ENCODE measurements at places on chromosomes 12 and 14.
A peak's percentile ranks its signal among the peaks of the same experiment; 100 is the strongest.

- no peak for DNase-seq
Measured at GRCh38 chr12:42588524-42589464, 752 bp downstream of the PRICKLE1 start.

GRCh38 chr14:76919431-76920330, 93.5 kb downstream of the LRRC74A start:
- peak; percentile 39 for DNase-seq

DNA sequence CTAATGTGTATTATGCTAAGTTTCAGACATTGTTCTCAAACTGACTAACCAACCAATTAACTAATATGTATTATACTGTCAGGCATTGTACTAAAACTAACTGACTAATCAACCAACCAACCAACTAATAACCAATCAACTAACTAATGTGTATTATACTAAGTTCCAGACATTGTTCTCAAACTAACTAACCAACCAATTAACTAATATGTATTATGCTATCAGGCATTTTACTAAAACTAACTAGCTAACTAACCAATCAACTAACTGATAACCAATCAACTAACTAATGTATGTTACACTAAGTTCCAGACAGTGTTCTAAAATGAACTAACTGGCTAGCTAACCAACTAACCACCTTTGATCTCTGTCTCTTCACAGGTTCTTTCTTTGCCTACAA, 152.3 kb downstream of the SUDS3 start:
- no peak for DNase-seq

DNA sequence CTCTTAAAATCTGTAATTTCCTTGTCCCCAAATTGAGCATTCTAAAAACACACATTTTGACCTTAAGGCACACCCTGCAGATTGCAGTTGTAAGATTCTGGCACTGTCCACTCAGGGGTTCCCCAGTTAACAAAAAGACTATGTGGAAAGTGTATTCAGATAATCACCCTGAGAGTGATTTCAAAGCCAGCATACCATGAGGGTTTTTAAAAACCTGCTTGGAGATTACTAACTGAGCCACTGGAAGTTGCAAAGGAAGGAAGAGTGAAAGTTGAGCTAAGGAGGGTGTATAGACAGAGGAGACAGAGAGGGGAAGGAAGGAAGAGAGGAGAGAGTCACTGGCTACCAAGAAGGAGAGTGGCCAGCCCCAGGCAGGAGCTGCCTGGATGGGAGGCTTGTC, 82.6 kb downstream of the EML1 start:
- no peak for DNase-seq

- DNase-seq = no peak
Measured at GRCh38 chr12:118439068-118439467, 62.7 kb downstream of the SUDS3 start.

GRCh38 chr14:59161561-59162175, 26.8 kb upstream of the DAAM1 start:
- DNase-seq = no peak

DNA sequence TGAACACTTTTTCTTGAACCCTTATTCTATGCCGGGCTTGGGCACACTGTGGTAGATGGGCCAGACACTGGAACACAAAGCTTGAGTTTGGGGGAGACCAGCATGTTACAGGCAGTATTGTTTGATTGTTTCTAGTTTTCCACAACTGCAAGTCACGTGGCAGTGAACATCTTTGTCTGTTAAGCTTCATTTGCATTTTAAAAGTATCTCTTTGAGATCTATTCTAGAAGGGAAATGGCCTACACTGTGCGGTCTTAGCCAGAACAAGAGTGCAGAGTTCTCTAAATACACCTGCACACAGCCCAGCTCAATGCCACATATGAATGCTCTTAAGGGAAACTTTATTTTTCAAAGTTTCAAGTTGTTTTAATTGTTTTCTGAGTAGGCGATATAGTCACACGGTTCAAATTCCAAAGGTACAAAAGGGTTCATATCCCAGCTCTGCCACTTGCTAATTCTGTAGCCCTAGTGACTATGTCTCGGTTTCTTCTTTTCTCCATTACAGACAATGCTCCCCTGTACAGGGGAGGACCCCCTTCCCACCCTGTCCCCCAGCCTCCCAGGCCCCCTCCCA, 24.9 kb downstream of the RIN3 start:
- no peak for DNase-seq

- no peak for DNase-seq
Measured at GRCh38 chr12:116860263-116860662, 21.0 kb downstream of the HRK start.

DNA sequence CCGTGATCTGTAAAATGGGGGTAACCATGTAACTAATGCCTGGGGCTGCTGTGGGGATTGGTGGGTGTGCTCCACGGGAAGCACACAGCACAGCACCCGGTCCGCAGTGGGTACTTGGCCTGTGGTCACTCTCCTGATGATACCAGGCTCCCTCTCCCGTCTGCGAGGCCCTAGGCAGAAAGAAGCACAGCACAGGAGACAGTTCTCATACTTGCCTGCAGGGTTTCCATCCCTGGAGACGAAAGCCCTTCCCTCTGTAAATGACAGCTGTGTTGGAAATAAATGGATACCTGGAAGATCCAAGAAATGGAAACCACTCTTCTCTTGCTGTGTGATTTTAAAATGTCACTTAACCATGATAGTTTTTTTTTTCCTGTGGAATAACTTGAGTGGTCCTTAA, 7.9 kb upstream of the PRMT8 start:
- no peak for DNase-seq

DNA sequence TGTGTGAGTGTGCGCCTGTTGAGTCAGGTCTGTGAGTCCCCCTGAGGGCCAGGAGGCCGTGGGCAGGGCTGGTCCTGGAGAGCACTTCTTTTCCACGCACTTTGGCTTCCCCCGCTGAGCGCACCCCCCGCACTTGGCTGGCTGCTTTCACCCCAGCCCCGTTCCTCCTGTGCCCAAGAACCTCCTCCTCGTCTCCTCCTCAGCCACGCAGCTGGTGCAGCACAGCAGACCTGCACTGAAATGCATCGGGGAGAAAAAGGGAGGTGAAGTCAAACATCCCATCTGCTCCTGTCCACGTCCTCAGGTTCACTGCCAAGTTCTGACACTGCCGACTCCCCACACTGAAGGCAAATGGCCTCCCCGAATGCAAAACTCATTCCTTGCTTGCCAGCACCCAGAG, 362.7 kb upstream of the SFSWAP start:
- DNase-seq = no peak

- no peak for DNase-seq
Measured at GRCh38 chr12:131367983-131368667, 342.8 kb upstream of the SFSWAP start.

GRCh38 chr12:121937654-121938053, 19.3 kb downstream of the CFAP251 start:
- DNase-seq = no peak

- no peak for DNase-seq
Measured at GRCh38 chr14:105290621-105291346, 10.0 kb downstream of the BRF1 start.

GRCh38 chr14:68951035-68951797, 27.9 kb downstream of the ACTN1 start:
- no peak for DNase-seq

DNA sequence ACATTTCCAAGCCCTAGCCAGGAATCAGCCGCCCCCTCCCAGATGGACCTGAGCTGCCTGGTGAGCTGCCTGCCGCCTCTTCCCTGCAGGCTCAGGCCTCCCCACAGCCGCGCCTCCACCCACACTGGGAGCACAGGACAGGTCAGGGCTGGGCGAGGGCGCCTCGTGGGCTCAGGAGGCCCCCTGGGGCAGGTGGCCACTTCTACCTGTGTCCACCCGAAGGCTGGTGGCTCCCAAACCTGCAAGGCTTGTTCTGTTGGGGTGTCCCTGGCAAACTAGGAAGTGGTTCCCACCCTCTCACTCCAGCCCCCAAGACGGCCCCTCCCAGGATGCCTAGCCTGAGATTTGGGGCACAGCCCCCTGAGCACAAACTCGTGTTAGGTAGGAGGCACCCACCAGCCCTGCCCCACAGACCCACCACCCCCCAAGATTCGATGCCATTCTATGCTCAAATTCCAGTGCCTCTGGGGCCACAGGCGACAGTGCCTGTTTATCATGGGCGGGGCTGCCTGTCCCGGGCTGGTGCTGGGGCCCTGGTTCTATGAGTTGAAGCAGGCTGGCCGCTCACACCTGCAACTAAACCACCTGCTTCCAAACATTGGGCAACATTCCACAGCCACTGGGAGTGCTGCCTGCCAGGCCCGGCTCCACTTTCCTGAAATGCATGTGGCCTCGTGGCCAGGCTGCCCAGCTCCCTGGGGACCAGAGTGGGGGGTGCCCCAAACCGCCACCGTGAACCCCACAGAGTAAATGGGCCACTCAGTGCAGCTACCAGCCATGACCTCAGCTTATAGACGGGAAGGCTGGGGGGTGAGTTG, 6.8 kb downstream of the MMP17 start:
- DNase-seq = no peak

DNA sequence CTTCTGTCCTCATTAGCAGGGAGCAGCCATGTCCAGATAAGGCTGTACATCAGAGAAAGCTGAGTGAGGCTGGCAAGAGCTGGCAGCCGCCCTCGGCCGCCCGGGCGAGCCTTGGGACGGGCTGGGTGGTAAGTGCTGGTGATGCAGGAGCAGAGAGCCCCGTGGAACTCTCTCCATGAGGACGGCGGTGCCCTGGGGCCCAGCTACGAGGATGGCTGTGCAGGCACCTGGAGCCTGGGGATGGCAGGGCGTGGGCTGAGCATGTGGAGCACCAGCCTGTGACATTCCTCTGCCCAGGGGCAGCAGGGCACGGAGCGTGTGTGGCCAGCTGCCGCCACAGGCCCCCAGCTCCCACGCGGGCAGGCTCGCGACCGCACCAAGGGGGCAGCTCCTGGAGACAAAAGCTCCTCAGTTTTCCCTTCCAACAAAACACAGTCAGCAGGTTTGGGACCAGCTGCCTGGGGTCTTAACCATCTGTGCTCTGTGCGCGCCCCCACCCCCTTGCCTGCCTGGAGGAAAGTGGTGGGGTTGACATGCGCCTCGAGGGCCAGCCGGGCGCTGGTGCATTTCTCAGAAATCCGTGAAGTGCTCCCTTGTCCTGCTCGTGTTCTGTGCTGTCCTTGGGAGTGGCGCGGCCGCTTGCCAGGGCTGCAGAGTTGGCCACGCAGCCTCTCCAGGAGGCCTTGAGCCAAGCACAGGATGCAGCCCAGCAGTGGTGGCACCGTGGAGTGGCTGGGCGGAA, 21.4 kb downstream of the PACS2 start:
- DNase-seq = no peak

DNA sequence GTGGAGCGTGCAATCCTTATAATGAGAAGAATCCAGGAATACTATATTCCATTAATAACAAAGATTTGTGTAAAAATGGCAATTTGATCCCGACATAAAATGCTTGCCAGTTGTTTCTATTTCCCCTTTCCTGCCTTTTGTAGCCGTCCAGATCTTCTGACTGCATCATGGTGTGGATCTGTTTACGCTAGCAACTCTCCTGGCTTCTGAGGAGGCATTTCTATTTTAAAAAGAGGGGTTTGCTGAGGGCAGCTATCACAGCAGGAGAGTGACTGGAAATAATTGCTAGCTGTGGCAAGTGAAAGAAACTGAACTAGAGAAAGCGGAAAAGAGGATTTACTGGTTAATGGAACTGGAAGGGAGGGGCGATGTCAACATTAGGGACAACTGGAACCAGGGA, 145.6 kb downstream of the ATP23 start:
- no peak for DNase-seq

GRCh38 chr12:2183556-2184541, 131.1 kb downstream of the CACNA1C start:
- DNase-seq = no peak

GRCh38 chr12:71642264-71642663, 21.4 kb downstream of the ZFC3H1 start:
- DNase-seq = no peak

- no peak for DNase-seq
Measured at GRCh38 chr14:66152302-66152701, 333.9 kb upstream of the CCDC196 start.

DNA sequence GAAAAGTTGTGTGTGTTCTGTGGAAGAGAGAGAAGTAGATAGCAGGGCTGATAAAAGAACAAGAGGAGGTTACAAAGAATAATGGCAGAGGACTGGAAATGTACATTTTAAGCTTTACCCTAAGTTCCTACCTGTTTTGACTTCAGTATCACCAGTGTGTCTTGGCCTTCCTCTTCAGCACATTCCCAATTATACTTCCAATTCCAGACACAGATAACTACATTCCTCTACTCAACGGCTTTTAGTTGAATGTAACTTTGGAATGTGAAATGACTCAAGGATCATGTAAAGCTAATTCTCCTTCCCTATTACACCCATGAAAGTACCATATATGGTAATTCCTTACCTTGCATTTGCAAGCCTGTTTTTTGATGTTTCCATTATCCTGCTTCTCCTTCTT, 5.0 kb downstream of the MGST1 start:
- no peak for DNase-seq

DNA sequence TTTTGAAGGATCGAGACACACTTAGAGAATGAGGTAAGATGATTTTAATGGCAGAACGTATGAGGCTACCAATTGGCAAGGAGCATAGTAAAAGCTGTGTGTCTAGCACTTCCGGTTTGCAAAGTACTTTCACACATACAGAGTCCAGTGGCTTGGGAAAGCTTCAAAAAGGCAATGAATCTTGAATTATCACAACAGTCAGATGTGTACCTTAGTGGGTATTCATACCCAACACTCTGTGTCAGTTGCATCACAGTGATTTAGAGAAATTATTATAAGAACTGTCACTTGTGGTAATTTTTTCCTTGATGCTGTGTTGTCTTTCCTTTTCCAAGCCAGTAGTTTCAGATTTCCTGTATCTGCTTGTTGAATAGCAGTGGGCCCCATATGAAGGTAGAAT, 424.1 kb downstream of the PCNX1 start:
- DNase-seq = no peak

DNA sequence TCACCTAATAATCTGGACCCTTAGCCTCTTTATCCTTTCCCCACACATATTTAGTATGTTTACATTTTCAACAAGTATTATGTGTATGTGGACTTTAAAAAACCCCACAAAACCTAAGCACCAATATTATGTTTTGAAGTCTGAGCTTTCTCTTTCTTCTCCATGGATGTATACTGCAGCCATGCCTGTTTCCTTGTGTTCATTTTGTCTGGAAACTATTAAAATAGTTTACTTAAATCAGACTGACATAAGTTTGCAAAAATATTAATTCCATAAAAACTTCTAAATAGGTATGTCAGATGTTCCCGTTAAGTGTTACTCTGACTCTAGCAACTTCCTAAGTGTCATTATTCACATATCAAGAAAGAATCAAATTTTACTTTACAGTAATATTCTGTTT, 2.9 kb downstream of the HIGD1C start:
- no peak for DNase-seq

- DNase-seq = no peak
Measured at GRCh38 chr12:117522559-117522958, 161.1 kb upstream of the NOS1 start.

- DNase-seq = no peak
Measured at GRCh38 chr12:92908108-92908507, 21.0 kb downstream of the EEA1 start.

- no peak for DNase-seq
Measured at GRCh38 chr12:95484524-95484923, 10.6 kb downstream of the METAP2 start.

DNA sequence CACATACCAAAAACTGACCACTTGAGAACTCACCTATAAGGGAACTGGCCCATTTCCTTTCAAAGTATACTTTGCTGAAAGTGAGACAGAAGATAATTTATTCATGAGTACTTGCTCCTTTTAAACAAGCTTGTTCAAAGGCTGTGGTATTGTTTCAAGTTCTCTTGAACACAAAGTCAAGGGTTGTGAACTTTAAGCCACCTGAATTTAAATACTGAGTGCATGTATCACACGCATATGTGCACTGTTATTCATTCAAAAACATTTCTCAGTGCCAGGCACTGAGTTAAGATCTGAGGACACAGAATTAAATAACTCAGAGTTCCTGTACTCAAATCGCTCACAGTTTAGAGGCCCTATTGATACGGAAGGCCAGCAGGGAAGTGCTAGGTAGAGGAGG, 19.1 kb upstream of the LDHB start:
- no peak for DNase-seq
